ENCODE measurements at places on chromosomes 11 and 22. TPM values are rescaled to one million over a fixed set of nuclear protein-coding genes. Genes with fewer than 3 reads are reported as not detected.

TSPAN18 gene
- total RNA-seq = 0.90 TPM

ARVCF gene
- total RNA-seq = 4.3 TPM

DNA sequence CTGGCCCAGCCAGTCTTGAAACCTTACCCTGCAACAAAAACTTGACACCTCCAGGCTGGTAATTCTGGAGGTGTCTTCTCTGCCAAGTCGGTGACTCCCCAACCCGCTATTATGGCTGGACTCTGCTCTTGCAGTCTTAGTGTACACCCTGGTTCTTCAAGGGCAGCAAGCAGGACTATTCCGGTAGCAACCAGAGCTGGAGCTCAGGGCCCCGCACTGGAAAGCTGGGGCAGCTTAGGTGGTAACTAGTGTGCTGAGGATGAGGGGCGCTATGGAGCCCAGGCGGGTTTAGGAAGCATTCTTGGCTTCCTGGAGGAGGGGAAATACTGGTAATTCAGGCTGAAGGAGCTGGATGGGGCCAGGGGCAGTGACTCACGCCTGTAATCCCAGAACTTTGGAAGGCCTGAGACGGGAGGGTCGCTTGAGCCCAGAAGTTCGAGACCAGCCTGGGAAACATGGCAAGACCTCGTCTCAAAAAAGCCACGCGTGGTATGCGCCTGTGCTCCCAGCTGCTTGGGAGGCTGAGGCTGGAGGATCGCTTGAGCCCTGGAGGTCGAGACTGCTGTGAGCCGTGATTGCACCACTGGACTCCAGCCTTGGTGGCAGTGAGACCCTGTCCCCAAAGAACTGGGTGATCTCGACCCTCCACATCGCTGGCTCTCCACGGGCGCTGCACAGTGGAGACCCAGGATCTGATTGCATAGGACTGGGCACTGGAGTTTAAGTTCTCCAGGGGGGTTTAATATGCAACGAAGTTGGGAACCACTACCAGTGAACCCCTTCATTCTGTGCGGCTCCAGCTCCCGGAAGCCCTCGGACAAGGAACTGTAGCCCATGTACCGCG, 10.6 kb upstream of the AIFM3 start:
- no peak for DNase-seq

DNA sequence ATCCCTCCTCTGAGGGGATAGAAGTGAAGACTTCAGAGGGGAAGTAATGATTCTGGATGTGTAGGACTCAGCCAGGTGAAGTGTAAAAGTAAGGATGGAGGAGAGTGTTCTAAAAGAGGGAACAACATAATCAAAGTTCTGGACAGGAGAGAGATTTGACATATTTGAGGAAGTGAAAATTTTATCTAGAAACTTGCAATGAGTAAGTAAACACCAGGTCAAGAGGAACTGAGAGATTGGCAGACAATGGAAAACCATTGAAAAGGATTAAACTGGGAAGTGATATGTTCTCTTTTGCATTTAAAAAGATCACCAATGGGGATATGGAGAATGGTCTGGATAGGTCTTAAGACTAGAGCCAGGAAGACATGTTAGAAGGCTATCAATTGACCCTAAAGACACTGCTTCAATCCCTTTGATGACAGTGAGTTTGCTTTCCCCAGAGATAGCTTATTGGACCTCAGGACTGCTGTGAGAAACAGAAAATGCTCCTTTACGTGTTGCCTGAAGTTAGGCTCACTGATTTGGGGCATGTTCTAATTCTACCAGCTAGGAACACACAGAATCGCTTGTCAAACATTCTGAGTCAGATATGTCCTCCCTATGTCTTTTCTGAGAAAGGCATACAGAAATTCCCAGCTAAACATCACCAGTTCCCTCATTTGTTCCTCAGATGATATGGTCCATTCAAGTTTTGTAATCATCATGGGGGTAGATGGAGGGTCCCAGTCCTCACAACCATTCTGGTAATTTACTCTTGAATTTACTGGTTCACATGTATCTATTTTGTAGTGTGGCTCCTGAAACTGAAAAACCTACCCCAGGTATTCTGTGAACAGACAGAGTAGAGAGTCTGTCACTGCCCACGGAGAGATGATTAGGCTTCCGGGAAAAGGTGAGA, 144.9 kb downstream of the MAML2 start:
- no peak for DNase-seq

- DNase-seq = no peak
These were observed 31.7 kb downstream of the EP300 start for GRCh38 chr22:41124086-41124485.

GRCh38 chr11:24886880-24887619, 390.2 kb downstream of the LUZP2 start:
- no peak for DNase-seq

DNA sequence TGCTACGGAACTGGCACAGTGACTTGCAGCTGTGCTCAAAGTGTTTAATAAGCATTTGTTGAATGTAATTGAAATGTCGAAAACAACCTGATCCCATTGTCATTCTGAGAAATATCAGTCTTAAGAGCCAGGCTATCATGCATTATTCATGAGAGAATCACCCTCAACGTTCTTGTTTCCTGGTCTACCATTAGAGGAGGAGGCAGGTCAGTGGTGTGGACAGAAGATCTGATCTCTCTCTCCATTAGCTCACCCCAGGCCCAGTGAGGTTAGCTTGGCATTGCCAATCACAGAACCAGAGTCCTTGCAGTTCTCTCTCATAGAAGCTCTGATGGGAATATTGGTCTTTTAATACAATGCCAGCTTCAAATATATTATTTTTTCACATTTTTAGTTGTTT, 121.1 kb upstream of the SPON1 start:
- DNase-seq = no peak

GRCh38 chr11:84497981-84498411, 1129.1 kb downstream of the DLG2 start:
- no peak for DNase-seq

All from Karpas-422 (cell line).